ENCODE measurements at places on chromosomes 3 and 15.

GRCh38 chr15:53976844-53977392 is 1.3 kb upstream of the UNC13C start:
- no peak for DNase-seq

GRCh38 chr3:67529337-67529736 is 125.1 kb downstream of the SUCLG2 start:
- DNase-seq: no peak

GRCh38 chr3:194952841-194953241 is 267.2 kb downstream of the FAM43A start:
- DNase-seq: no peak

GRCh38 chr3:39209329-39209970 is 17.1 kb upstream of the XIRP1 start:
- DNase-seq: no peak

DNA sequence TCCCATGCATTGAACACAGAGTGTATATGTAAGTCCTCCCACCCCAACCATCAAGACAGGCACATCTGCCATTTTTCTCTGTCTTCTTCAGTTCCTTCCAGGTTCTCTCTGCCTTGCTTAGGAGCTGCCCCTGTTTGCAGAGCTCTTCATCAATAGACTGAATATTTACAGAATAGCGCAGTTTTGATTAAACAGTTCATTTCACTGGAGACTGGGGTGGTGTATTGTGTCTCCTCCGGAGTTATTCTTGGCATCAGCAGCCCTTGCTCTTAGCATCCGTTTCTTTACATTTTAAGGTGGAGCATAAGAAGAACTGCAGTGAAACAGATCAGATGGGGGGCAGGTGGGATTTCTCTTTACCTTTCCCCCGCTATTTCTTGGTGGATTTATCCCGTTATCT is 87.7 kb downstream of the LIPC start:
- no peak for DNase-seq

All from activated naive CD4-positive, alpha-beta T cell (primary cell).